ENCODE measurements at places on chromosomes 1 and 21.

GRCh38 chr1:209076688-209077087 lies 506.8 kb upstream of the CAMK1G start:
- peak; percentile 36 for DNase-seq

DNA sequence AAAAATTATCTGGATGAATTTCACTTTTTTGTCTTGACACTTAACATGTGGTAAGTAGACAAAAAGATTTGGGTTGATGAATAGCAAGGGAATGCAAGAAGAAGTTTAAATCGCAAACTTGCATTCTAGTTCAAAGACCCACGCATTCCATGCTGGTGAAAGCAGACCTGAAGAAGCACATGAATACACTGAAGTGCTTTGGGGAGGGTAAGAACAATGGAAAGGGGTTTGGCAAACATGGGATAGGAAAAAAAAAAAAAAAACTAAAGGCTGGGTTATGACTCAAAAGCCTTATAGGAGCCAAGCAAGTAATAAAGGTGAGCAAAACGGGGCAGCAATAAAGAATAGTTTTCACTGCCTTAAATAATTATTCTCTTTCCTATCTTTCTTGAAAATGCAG lies 450.2 kb downstream of the LMO4 start:
- DNase-seq, result no peak

DNA sequence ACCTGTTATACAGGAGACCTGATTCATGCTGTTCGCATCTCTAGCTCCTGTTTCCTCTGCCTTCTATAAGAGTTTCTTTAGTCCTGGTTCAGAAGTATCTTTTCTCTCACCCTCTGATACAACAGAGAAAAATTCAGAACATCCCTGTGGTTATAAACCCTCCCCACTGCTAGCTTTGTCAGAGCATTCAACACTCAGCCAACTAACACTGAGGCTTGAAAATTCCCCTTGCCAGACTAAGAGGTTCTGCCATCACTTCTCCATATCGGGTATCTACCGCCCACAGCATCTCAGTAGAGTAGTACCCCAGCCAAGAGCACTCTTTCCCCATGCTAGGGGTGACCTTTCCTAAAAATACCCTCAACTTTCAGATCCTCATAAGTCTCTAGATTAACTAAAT lies 19.6 kb upstream of the PIK3R3 start:
- no peak for DNase-seq

DNA sequence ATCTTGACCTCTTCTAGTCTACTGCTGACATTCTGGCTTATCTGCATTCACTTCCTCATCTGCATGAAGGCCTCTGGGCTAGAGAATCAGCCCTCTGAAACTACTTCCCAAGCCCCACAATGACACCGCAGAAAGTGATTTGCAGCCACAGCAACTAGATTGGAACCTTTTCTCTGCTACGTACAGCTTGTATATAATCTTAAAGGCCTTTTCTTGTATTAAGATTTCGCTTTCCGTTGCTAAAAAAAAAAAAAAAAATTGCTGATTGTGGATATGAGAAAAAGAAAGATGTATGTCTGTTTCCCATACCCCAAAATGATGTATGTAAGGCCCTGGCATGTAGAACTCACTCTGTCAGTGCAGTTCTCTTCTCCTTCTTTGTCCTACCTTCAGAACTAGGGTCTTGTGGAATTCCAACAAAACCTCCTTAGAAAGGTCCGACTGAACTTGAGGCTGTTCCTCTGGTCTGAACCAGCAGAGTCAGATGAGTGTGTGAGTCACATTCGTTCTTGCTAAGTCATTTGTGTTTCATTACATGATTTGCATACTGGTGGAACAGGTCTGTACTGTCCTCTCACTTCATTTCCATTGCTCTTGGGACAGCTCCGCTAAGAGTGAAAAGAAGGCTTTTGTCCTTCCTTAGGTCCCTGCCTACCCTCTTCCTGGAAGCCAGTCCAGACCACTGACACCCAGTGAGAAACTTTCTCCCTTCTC lies 62.7 kb downstream of the PLPP3 start:
- DNase-seq, result no peak

DNA sequence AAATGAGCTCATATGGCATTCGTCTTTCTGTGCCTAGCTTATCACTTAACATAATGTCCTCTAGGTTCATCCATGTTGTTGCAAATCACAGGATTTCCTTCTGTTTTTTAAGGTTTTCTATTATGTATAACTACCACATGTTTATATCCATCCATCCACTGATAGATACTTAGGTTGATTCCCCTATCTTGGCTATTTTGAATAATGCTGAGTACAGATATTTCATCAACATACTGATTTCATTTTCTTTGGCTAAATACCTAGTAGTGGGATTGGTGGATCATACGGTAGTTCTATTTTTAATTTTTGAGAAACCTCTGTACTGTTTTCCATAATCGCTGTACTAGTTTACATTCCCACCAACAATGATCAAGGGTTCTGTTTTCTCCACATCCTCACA lies 45.0 kb downstream of the GORAB start:
- DNase-seq, result no peak

DNA sequence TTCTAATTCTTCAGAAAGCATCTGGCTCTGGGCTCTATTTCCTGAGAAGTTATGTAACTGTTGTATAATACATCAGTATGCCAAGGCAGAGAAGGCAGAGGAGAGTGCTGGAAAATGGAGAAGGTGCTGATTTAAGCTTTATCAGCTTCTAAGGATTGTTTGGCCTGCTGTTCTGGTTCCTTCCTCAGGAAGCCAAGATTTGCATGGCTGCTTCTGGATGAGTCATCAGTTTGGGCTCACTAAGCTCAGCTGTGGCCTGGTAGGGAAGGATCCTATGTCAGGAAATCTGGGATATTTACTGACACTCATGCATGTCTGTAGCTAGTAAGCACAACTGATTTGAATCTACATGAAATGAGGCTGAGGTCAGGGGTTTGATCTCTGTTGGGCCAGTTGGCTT lies 73.2 kb upstream of the ADGRL4 start:
- peak; percentile 43 for DNase-seq

DNA sequence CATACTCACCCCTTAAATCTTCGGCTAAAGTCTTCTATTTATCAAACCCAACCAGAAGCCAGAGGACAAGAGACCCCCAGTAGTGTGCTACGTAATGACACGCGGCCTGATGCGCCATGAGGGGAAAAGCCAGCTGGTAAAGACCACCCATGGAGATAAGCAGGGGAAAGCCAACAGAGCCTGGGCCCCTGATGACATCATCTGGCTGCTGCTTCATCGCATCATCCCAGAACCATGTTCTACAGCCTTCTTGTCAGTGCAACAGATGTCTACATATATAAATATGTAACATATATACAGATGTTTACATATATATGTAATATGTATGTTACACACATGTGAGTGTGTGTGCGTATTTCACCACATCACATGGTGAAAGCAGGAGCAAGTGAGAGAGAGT lies 81.7 kb upstream of the VANGL1 start:
- no peak for DNase-seq

- DNase-seq, result no peak
Measured at GRCh38 chr1:94002046-94002787, 93.0 kb upstream of the GCLM start.

- DNase-seq, result no peak
Measured at GRCh38 chr21:36917471-36918158, 48.9 kb downstream of the HLCS start.

- no peak for DNase-seq
Measured at GRCh38 chr1:214378492-214378891, 97.5 kb downstream of the SMYD2 start.

DNA sequence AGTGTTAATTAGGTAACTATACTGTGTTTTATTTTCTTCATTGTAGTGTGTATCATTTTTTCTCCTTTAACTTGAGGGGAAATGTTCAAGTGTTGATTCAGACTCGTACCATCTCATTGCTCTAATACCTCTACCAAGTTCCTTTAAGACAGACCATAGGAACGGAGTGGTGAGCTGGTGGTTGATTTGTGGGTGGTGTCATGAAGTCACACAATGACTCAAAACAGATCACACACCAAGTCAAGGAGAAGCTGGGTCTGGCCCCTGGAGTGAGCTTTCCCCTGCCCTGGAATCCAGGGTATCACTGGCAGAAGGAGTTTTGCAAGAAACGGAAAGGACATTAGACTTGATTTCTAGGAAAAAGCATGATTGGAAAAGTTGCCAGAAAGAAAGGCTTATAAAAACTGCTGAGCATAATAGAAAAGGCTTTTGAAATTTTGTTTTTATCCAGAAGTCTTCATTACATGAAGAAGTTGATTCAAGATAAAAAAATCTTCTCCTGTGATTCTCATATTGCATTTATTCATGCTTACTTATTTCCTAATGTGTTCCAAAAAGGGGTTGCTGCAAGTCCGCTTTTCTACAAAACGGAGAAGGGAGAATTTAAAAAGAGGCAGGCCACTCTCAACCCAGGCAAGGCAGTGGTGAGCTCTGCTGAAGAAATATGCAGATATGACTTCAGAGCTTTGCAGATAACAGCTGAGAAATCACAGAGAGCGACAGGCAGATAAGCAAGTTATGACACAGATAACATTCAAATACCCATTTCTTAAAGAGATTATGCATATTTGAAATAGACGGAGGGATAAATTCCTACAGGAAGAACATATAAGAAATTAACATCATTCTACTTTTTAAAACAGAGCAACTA lies 79.7 kb downstream of the TBX19 start:
- DNase-seq, result no peak

DNA sequence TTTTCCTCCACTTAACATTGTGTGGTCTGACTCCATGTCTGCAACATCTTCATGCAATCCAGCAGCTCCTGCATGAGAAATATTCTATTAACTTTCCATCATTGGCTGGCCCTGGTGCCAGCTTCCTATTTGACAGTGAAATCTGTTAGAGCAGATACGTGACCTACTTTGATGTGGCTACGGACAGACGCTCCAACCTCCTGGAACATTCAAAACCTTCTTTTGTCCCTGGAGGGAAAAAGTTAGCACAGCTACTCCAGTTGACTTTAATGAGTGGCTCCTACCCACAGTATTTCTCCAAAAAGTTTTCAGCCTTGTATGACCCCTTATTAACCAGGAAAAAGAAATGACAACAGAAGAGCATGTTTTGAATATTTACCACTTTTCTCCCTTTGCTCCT lies 22.0 kb downstream of the PRAMEF20 start:
- no peak for DNase-seq

DNA sequence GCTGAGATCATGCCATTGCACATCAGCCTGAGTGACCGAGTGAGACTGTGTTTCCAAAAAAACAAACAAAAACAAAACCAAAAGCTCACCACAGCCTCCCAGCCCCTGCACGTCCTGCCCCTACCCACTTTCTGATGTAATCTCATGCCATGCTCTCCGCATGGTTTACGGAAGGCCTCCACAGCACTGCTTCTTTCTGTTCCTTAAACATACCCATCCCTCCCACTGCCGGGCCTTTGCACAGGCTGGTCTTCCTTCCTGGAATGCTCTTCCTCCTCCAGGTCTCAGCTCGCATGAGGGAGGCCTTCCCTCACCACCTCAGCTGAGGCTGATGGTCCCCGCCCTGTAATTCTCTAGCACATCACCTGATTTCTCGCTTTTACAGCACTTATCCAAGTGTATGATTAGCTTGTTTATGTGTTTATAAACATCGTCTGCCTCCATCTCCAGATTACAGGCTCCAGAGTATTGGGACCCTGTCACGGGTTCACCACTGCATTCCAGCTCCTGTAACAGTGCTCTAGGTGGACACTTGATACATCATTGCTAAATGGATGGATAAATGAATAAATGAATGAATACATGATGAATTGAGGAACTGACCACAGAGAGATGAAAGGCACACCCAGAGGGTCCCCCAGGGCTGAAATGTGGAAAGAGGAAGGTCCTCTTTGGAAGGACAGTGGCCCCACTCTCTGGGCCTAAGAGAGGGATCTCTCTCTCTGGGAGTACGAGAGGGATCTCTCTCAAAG lies 22.1 kb downstream of the TCEA3 start:
- DNase-seq, result no peak

GRCh38 chr1:227728059-227728891 lies 6.8 kb downstream of the JMJD4 start:
- peak; percentile 81 for DNase-seq

Data from BE2C (cell line).